ENCODE measurements at places on chromosomes 16 and 17.

GRCh38 chr17:7916808-7917207 is 719 bp upstream of the RNF227 start:
- DNase-seq, result no peak

- DNase-seq, result no peak
Observed at GRCh38 chr16:89266521-89267134, 49.1 kb downstream of the ZNF778 start.

DNA sequence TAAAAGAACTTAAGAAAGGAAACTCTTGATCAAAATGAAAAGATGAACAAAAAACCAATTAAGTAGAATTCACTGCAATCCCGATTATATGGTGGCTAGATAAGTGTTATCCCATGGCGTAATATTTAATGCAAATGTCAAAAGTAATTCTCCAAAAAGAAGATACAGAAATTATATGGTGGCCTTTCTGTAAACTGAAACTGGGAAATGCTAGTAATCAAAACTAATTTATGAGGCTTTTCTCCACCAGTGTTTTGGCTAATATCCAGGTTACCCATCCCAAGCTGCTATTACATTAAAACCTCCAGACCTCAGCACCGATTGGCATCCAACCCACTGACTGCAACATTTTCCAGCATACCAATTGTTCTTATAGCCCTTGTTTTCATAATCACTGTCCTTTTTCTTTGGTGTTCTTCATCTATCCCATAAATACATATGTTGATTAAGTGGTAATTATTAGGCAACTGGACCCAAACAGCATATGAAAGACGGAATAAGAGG is 77.2 kb upstream of the TNRC6A start:
- no peak for DNase-seq

- no peak for DNase-seq
Observed at GRCh38 chr17:16122697-16123434, 92.5 kb downstream of the NCOR1 start.

DNA sequence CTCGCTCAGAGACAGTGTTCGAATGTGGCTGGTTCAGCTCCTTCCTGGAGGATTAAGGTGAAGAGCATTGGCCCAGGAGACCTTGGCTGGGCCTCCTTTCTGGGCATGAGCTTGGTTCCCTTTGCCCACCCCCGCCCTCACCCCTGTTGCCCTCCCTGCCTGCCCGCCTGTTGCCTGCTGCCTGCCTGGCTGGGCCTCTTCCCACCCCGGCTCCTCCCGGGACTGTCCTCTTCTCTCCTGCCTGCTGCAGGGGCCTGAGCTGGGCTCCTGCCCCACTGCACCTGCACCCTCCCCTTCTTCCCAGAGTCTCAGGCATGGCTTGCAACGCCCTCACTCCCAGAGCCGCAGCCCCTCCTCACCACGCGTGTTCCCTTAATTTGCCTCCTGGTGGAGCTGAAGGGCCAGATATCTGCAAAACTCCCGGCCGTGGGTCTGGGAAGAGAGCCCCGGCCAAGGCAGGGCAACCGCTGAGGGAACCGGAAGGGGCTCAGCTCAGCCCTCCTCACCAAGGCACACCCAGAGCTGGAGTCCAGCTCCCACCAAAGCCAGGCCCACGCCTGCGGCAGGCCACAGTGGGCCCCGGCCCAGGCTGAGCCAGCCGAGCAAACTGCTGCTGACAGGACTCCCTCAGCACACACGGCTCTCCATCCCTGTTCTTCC is 31.2 kb downstream of the MNT start:
- peak; percentile 46 for DNase-seq

Measured in nephron progenitor cell (in vitro differentiated cells).